Small intestine (tissue), 16 donors: ENCODE measurements at places on chromosomes 1 and 21.

DNA sequence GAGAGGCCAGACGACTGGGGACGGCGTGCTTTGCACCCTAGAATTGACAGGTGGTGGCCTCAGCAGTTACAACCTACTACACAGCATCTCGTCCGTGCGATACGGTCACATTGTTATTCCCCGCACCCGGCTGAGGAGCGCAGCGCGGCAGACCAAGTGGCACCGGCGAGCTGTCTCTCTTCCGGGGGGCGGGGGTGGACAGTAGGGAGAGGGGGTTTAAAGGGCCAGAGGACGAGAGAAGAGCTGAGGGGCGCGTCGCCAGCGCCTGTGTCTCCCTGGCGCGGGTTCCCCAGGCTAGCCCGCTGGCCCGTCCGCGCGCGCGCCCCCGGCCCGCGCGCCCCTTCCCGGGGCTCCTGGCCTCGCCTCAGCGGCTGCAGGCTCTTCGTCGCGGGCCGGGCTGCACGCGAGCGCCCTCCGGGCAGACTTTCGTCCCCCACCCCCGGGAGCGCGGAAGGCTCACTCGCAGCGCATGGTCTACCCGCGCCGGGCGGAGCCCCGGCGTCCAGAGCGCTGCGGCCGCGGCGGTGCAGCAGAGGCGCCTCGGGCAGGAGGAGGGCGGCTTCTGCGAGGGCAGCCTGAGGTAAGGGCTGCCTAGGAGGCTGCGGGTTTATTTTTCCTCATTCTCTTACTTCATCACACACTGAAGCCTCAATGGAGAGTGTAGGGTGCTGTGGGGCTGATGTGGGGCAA is at the start of gene PDE4B:
Gene PDE4B, plus strand, starts transcription at position 227 of the 690 bp plus-strand sequence.
- DNase-seq, result peak; percentile 16

DNA sequence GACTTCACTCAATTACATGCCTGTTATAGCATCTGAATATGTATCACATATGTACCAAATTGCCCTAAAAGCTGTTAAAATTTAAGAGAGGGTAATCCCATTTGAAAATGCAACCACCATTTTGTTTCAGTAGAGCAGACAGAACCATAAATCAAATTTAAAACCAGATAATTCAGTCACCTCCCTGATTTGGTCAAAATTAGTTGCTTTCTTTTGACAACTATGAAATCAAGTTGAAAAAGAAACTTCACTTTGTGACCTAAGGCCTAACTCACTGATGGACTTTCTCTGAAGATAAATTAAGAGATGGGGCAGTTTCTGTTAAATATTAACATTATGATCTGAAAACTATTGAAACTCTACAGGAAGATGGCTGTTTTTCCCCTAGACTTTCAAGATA is 6.7 kb downstream of the GORAB start:
- no peak for DNase-seq

- DNase-seq, result no peak
Measured at GRCh38 chr1:34710812-34711211, 44.0 kb upstream of the GJB5 start.

GRCh38 chr1:17599954-17600300 is 60.4 kb downstream of the ARHGEF10L start:
- DNase-seq, result no peak

GRCh38 chr21:34909492-34910292 is 139.4 kb downstream of the RUNX1 start:
- no peak for DNase-seq

- DNase-seq, result no peak
Measured at GRCh38 chr1:19448491-19449439, 36.6 kb downstream of the CAPZB start.

GRCh38 chr1:224535641-224536040 is 80.5 kb upstream of the CNIH3 start:
- DNase-seq, result no peak

DNA sequence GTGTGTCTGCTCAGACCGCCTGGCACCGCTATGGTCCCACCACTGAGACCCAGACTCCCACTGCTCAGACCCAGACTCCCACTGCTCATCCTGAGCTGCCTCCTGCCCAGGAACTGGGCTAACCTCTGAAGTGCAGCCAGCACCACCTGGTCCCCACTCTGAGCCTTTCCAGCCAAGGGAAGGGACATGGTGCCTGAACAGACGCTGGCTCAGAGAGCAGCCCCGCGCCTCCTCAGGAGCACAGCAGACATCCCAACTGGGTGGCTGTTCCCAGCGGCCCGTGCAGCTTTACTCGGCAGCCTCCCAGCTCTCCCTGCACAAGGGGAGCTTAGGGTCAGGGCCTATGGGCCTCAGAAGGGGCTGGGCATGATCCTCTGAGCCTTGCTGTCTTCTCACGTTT is 27.8 kb upstream of the CNTN2 start:
- no peak for DNase-seq

- no peak for DNase-seq
Measured at GRCh38 chr1:153476491-153477093, 16.1 kb upstream of the S100A7 start.
